ENCODE measurements at places on chromosomes 7 and 10.

- no peak for DNase-seq
Measured at GRCh38 chr10:110077436-110078130, 69.8 kb downstream of the ADD3 start.

DNA sequence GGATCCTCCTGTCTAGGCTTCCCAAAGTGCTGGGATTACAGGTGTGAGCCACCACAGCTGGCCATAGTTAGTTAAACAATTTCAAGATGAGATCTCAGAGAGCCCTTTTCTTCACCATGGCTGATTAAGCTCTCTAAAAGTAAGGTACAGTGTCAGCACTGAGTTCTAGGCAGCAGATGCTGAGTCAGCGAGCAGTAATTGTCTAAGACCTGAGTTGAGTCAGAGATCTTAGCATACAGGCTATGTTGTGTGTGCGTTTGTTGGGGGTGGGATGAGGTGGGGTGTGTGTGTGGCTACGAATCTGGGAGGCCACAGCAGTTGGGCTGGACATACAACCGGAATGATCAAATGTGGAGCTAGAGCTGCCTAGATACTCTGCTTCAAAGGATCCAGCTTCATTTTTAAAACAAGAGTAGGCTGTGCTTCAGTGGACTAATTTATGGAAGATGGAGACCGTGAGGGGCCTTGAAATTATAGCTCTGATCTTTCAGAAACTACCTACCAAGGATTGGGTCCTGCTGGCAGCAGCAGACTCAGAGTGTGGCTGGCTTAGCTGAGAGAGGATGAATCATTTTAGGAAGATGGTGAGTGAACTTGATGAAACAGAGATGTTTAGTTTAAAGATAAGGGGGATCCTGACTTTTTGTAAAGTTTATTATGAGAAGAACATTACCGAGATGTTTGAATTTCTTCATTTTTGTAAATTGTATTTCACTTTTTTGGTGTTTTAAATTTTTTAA, 17.5 kb upstream of the MTPN start:
- no peak for DNase-seq

DNA sequence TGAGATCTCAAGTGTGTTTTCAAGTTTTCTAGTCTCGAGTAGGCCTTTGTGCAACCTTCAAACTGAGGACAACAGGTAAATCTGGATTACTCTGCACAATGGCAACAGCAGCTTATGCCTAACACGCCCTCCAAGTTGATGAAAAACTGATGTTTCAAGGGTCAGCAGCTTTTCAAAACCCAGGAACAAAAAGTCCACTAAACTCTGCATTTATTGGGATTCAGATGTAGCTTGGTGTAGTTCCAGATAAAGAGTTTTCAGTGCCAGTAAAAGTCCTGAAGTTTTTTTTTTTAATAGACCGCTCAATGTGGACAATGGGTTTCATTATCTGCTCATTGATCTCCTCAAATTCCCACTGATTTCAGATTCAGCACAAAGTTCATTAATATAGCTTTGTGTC, 259.3 kb downstream of the GLI3 start:
- no peak for DNase-seq

DNA sequence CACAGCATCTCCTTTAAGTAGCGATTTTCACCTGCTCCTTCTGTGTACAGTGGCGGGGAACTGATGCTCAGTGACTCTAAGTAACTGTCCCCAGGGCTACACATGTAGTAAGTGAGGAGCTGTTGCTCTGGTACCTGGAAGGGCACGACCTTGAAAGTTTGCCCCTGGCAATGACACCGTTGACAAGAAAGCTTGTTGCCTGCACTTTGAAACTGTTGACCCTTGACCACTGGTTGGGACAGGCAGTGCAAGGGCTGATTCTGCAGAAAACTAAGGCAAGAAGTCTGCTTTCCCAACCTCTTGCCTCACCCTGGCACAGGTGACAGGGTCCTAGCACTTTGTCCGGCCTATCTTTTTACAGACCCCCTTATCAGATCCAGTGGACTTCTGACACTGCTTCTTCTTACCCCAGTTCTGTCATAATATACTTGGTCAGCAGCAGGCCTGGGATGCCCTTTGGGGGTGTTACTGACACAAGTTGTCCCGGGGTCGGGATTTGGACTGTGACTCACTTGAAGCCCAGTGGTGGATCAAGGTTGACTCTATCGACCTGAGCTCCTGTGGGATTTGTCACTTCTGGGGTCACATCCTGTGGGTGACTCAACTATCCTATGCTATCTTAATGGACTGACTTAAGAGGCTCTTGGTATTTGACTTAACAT, 5.8 kb downstream of the ACSL5 start:
- no peak for DNase-seq

GRCh38 chr10:95796504-95796903, 40.5 kb downstream of the ENTPD1 start:
- DNase-seq = no peak
